Stimulated activated CD8-positive, alpha-beta memory T cell treated with anti-CD3 and anti-CD28 coated beads, Interleukin-7, amount 100 ng/mL, for 1 hour (primary cell): ENCODE measurements at places on chromosomes 2 and 18.

DNA sequence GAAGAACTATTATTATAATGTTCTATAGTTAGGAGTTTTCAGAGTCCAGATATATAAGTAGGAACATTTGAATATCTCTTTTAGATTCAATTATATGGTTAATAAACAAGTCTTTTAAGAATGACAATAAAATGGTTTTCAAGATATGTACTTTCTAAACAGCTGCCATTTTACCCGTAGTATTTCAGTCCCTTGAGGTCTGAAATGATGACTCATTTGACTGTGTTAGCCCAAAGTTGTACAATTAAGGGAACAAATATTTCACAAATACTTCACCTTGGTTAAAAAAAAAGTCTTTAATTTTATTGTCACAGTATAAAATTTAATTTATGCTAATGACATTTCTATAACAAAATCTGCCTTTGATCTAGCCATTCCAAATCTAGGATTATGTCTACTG is 91.6 kb upstream of the TANK start:
- DNase-seq, result no peak

DNA sequence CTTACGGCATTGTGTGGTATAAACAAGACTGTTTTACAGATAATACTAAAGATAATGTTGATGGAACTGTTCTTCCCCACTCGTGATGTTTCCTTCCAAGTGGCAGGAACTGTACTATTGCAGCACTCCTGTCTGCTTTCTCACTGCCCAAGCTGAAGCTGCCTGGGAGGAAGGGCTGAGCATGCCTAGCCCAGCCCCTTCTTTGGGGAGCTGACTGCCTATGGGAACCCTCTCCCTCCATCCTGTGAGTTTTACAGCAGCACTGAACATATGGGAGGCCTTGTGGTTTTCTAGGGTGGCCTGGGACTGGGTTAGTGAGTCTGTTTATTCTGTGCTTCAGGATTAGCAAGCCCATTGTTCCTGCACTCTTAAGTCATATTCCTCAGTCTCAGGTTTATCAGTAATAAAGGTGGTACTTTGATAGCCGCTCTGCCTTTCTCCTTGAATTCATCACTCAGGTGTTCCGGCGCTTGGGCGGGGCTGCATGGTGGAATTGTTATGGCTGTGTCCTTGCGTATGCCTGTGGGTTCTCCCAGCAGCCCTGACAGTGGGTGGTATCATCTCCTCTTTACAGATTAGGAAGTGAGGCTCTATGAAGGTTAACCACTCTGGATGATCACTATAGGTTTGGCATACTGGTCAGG is 379.7 kb downstream of the PTPRM start:
- no peak for DNase-seq

GRCh38 chr2:205352593-205352992 is 329.7 kb upstream of the NRP2 start:
- DNase-seq, result no peak

- no peak for DNase-seq
These were observed 33.7 kb downstream of the EN1 start for GRCh38 chr2:118813601-118814339.

DNA sequence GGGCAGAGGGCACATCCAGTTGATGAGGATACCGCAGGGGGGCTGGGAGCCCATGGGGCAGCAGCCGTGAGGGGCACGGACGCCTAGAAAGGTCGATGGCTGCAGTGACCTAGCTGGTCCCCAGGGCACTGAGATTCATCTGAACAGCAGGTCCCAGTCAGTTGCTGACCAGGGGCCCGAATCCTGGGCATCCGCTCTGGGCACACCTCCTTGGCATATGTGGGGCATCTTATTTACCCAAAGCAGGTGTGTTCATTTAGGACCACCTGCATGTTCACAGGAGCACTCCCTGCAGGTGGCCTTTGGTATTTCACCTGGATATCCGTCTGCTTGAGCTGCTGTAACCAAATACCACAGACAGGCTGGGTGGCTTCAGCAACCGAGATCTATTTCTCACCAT is 72.0 kb upstream of the ODC1 start:
- no peak for DNase-seq

GRCh38 chr18:77505499-77505898 is 255.9 kb downstream of the GALR1 start:
- no peak for DNase-seq
